Upper lobe of right lung (tissue), 1 donor: ENCODE measurements at places on chromosomes 2 and 18. TPM values are rescaled to one million over a fixed set of nuclear protein-coding genes. Genes with fewer than 3 reads are reported as not detected.

DNA sequence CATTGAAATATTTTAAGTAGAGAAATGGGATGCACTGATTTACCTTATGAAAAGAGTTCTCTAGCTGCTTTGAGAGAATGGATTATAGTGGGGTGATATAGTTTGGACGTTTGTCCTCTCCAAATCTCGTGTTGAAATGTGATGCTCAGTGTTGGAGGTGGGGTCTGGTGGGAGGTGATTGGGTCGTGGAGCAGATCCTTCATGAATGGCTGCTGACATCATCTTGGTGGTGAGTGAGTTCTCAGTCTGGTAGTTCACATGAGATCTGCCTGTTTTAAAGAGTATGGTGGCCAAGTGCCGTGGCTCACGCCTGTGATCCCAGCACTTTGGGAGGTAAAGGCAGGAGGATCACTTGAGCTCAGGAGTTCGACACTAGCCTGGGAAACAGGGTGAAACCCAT lies 58.7 kb upstream of the SH3RF3 start:
- DNase-seq: no peak
- H3K4me1 ChIP-seq: no peaks in the 10 kb centered on the region
- no peaks in the 10 kb centered on the region for H3K36me3 ChIP-seq

The SERPINB3 gene
- not detected for total RNA-seq

DNA sequence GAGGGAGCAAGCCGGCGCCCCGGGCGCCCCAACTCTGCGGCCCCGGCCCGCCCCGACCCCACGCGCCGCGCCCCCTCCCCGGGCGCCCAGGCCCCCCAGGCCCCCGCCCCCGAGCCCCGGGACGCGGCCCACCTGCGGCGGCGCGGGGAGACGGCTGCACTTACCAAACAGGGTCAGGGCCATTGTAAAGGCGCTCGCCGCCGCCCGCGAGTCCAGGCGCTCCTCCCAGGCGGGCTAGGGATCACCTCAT lies 526 bp downstream of the CHN1 start:
- no peaks in the 10 kb centered on the region for H3K4me1 ChIP-seq
- H3K27ac ChIP-seq: peak overlapping the region; percentile 85
- H3K4me3 ChIP-seq: peak overlapping the region; percentile 65
- no peaks in the 10 kb centered on the region for H3K36me3 ChIP-seq
- peaks cover 43% of the 10 kb centered on the region for H3K27me3 ChIP-seq
- DNase-seq: no peak

The LOXL3 gene
- total RNA-seq: 8.1 TPM

The FN1 gene
- total RNA-seq: 955 TPM

The FSIP2 gene
- total RNA-seq: 0.29 TPM

The ANO7 gene
- total RNA-seq: 2.1 TPM

DNA sequence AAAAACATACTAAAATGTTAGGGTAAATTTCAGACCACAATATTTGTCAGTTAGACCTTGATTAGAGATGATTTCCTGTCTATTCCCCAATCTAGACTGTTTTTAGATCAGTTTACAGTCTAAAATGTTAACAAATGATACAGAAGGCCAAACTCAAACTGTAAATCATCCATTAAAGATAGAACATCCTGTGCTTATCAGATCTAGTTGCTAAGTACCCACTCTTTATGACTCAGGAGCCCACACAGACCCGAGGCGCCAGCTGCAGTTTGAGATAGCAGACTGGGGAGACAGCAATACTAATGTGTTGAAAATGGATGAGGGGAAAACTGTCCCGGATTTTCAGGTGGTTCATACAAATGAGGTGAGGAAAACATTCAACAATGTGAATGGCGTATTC lies 113.3 kb downstream of the SCG2 start:
- no peak overlapping the region for H3K27ac ChIP-seq
- no peak overlapping the region for H3K4me3 ChIP-seq
- H3K4me1 ChIP-seq: no peaks in the 10 kb centered on the region
- no peak for DNase-seq
- no peaks in the 10 kb centered on the region for H3K36me3 ChIP-seq

The PPP1CB gene
- total RNA-seq: 256 TPM

The IL36RN gene
- total RNA-seq: not detected

- no peak for DNase-seq
- H3K27ac ChIP-seq: no peak overlapping the region
- no peaks in the 10 kb centered on the region for H3K4me1 ChIP-seq
- no peak overlapping the region for H3K4me3 ChIP-seq
- peaks cover 40% of the 10 kb centered on the region for H3K27me3 ChIP-seq
- H3K36me3 ChIP-seq: no peaks in the 10 kb centered on the region
These were observed 185.1 kb downstream of the MYO3B start for GRCh38 chr2:170362871-170363631.

GRCh38 chr2:216596980-216597509 lies 36.2 kb upstream of the IGFBP2 start:
- peaks cover 20% of the 10 kb centered on the region for H3K4me1 ChIP-seq
- H3K27ac ChIP-seq: no peak overlapping the region
- no peaks in the 10 kb centered on the region for H3K36me3 ChIP-seq
- H3K4me3 ChIP-seq: no peak overlapping the region

- H3K27me3 ChIP-seq: no peaks in the 10 kb centered on the region
- H3K4me1 ChIP-seq: no peaks in the 10 kb centered on the region
- H3K27ac ChIP-seq: no peak overlapping the region
- peaks cover 30% of the 10 kb centered on the region for H3K36me3 ChIP-seq
- no peak for DNase-seq
These were observed 10.7 kb downstream of the RPL31 start for GRCh38 chr2:101012706-101013181.

- H3K27ac ChIP-seq: peak overlapping the region; percentile 55
- no peak for DNase-seq
- no peak overlapping the region for H3K4me3 ChIP-seq
- peaks cover 8% of the 10 kb centered on the region for H3K27me3 ChIP-seq
- H3K36me3 ChIP-seq: no peaks in the 10 kb centered on the region
These were observed 33.3 kb downstream of the CNGA3 start for GRCh38 chr2:98379311-98380202.

The ZNF521 gene
- total RNA-seq: 25.0 TPM

The BCL2 gene
- 17.3 TPM for total RNA-seq

- H3K4me1 ChIP-seq: peaks cover 48% of the 10 kb centered on the region
- no peaks in the 10 kb centered on the region for H3K36me3 ChIP-seq
- peak; percentile 77 for DNase-seq
These were observed 1.2 kb downstream of the SERTAD2 start for GRCh38 chr2:64652231-64653108.

- DNase-seq: no peak
- peaks cover 9% of the 10 kb centered on the region for H3K4me1 ChIP-seq
- no peaks in the 10 kb centered on the region for H3K36me3 ChIP-seq
- H3K27ac ChIP-seq: no peak overlapping the region
These were observed 264.3 kb downstream of the PTGR3 start for GRCh38 chr18:74944676-74945075.

The CREG2 gene
- not detected for total RNA-seq

DNA sequence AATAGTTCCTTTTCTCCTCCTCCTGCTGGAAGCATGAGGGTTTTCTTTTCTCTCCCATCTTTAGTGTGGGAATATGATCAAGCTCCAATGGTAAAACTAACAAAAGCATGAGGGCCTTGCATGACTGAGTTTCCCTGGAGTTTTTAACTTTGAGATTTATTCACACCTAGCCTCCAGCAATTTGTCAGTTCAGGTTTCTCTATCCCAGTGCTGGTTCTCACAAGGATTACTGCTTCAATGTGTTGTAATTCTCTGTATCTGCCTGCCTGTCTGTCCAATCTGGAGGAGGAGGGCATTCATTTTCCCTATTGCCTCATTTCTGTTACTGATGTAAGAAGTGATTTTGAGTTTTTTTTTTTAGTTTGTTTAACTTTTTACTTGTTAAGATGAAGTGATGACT lies 57.6 kb upstream of the RPRM start:
- no peak overlapping the region for H3K4me3 ChIP-seq
- no peak overlapping the region for H3K27ac ChIP-seq
- no peak for DNase-seq
- H3K4me1 ChIP-seq: no peaks in the 10 kb centered on the region

The HOXD12 gene
- total RNA-seq: not detected

DNA sequence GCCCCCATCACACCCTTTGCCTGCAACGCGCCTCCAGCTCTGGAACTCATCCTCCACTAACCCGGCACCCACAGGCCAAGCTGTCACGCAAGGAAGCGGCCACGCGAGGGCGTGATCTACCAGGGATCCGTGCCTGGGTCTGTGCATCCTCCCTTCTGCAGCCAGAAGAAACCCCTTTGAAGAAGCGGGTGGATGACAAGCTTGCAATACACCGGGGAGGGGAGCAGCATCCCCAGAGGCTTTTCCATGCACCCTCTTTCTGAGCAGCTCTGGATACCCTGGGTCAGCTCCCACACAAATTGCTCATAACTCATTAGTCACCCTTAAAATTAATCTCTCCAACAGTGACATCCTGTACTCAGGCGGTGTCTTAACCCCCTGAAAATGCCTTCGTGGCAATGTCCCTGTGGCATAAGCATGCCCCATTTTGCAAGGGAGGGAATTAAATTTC lies 47.6 kb downstream of the PDCL3 start:
- H3K27ac ChIP-seq: no peak overlapping the region
- DNase-seq: peak; percentile 74
- no peaks in the 10 kb centered on the region for H3K4me1 ChIP-seq
- H3K4me3 ChIP-seq: no peak overlapping the region

DNA sequence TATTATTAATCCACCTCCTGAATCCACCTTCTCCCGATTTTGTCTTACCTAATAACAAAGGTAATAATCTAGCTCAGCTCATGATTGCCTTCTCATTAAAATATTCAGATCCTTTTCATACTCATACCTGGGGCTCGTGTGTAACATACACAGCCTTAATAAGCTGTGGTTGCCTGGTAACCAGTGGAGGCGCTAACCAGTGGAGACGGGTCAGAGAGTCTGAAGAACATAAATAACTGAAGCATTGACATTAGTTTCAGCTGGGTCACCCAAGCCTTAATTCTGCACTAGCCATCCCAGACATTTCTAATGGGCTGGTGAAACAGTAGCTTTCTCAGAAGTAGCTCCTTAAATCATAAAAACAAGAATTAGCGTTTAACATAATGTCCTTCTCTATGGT lies 14.8 kb upstream of the DTNA start:
- H3K4me1 ChIP-seq: no peaks in the 10 kb centered on the region
- no peak overlapping the region for H3K27ac ChIP-seq
- H3K4me3 ChIP-seq: no peak overlapping the region
- no peaks in the 10 kb centered on the region for H3K36me3 ChIP-seq
